SK-N-SH (cell line): ENCODE measurements at places on chromosomes 11 and 22. TPM values are rescaled to one million over a fixed set of nuclear protein-coding genes. Genes with fewer than 3 reads are reported as not detected.

DNA sequence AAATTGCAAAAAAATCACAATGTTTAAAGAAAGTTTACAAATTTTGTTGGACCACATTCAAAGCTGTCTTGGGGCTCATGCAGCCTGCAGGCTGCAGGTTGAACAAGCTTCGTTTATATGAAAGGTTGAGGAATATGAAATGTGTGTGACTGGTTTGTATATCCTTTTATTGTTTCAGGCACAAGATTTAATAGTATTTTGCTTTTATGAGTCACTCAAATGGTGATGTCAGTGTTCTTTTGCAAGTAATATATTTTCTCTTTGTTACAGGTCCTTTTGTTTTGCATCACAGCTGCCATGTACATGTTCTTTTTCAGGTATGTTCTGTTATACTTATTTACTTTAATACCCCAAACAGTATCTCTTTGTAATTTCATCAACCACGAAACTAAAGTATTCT lies 198.6 kb downstream of the TMEM135 start:
- no peak for DNase-seq
- H3K4me1 ChIP-seq: peaks cover 9% of the 10 kb centered on the region; the same call in 1 of the 2 replicates
- peaks cover 4% of the 10 kb centered on the region for H3K36me3 ChIP-seq
- no peak overlapping the region for H3K27ac ChIP-seq
- H3K27me3 ChIP-seq: no peaks in the 10 kb centered on the region
- no peak overlapping the region for H3K4me3 ChIP-seq

DNA sequence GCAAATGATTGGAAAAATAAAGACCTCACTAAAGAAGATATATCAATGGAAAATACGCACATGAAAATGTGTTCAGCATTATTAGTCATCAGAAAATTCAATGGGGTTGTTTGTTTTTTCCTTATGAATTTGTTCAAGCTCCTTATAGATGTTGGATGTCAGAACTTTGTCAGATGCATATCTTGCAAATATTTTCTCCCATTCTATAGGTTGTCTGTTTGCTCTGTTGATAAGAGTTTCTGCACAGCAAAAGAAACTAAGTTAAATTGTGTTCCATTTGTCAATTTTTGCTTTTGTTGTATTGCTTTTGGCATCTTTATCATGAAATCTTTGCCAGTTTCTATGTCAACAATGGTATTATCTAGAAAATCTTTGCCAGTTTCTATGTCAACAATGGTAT lies 633.9 kb upstream of the CHORDC1 start:
- H3K36me3 ChIP-seq: no peaks in the 10 kb centered on the region
- no peak for DNase-seq
- no peaks in the 10 kb centered on the region for H3K27me3 ChIP-seq

DNA sequence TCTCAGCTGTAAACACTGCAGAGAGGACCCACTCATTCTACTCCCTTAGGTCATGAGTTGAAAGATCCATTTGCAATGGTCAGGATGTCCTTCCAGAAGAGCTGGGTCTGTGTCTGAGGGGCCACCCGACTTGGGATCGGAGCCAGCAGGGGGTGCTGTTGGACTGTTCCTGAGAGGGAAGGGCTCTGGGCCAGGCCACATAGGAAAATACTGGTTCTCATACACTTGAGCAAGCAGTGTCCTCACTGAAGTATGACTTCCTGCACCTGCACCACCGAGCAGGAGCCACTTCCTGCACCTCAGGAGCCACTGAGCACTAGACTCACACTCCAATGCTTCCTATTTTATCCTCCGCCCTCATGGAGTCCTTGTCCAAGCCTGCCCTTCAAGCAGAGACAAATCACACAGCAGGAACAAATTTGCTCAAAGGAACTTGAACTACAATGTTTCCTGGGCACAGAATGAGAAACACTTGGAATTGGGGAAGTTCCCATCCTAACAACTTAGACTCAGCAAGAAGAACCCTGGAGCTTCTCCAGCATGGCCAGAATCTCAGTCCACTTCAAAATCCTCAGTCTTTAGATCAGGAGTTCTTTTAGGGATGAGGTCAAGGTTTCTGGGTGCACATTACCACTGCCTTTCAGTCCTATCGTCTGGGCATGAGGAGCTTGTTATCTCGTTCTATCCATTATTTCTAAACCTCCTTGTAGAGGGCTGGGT lies 36.6 kb upstream of the VPREB1 start:
- H3K27me3 ChIP-seq: peaks cover 12% of the 10 kb centered on the region
- peaks cover 6% of the 10 kb centered on the region; the same call in 1 of the 2 replicates for H3K4me1 ChIP-seq
- no peaks in the 10 kb centered on the region for H3K36me3 ChIP-seq
- H3K27ac ChIP-seq: no peak overlapping the region
- peak; percentile 77 for DNase-seq

DNA sequence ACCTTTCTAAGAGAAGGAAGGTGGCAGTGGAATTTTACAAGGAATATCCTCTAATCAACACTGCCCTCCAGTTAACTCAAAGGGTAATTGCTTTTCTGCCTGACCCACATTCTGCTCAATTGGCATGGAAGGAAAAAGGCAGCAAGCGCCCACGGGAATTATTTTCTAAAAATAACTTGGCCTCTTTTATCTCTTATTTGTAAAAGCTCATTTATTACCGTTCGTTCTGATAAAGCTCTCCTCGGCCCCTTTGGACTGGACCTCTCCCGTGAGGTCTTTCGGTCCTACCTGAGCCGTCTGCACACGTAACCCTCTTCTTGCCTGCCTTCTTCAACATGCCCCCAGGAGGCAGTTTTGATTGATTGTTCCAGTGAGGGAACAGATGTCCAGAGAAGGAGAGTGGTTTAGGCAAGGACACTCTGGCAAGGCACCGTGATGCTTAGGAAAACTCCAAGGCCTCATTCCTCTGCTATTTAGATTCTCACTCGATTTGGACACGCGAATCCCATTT lies 53.2 kb upstream of the CRTAM start:
- no peaks in the 10 kb centered on the region for H3K27me3 ChIP-seq
- no peak overlapping the region for H3K4me3 ChIP-seq
- no peak overlapping the region for H3K27ac ChIP-seq

- no peak overlapping the region for H3K27ac ChIP-seq
- no peaks in the 10 kb centered on the region for H3K27me3 ChIP-seq
- H3K36me3 ChIP-seq: no peaks in the 10 kb centered on the region
- no peak for DNase-seq
- no peak overlapping the region for H3K4me3 ChIP-seq
Observed at GRCh38 chr22:24504540-24504939, 9.4 kb downstream of the UPB1 start.

DNA sequence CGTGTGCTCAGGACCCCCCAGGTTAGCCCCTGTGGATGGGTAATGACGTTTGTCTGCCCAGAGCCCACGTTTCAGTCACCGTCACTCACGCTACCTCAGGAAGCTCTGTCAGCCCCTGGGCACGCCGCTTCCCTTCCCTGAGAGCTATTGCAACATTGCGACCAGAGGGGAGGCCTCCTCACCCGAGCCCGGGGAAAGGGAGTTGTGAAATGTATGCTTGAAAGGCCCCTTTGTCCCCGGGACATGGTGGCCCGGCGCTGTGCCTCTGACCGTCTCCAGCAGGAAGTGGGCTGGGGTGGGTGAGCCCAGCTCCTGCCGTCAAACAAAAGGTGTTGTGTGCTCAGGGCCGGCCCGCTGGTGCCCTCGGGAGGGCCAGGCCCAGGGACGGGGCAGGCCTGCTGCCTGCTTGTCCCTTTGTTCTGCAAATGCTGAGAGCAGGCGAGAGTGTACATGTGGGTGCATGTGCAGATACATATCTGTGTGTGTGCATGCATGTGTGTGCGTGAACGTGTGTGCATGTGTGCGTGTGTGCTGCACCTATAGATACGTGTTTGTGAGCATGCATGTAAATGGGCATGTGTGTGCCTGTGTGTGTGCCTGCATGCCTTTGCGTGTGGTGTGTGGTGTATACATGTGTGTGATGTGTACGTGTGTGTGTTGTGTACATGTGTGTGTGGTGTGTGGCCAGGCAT lies 1125.0 kb downstream of the BRD1 start:
- no peak for DNase-seq
- H3K27ac ChIP-seq: no peak overlapping the region
- H3K36me3 ChIP-seq: no peaks in the 10 kb centered on the region
- H3K4me3 ChIP-seq: no peak overlapping the region
- H3K4me1 ChIP-seq: no peaks in the 10 kb centered on the region

- no peak for DNase-seq
- no peaks in the 10 kb centered on the region for H3K4me1 ChIP-seq
- H3K36me3 ChIP-seq: no peaks in the 10 kb centered on the region
- H3K27me3 ChIP-seq: no peaks in the 10 kb centered on the region
Observed at GRCh38 chr11:22800482-22800881, 29.1 kb downstream of the SVIP start.

DNA sequence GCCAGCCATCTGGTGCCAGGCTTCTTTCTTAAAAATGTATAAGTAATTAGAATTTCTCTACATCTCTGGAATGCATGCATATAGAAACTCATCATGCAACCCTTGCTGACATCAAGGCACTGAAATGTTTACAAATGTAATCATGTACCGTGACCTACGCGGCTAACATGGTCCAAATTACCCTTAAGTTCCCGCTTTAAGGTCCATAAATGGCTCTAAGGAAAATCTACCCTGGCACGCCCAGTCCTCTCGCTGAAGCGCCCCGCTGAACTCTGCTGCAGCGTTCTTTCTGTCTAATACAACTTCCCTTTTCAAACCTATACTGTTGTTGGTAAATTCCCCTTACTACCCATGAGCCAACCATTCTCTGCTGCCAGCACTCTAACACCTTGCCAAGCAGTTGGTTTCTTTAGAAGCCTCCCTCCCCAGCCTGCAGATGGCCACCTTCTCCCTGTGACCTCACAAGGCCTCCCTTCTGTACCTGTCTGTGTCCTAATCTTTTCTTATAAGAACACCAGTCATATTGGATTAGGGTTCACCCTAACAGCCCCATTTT lies 13.5 kb upstream of the HMOX1 start:
- no peaks in the 10 kb centered on the region for H3K36me3 ChIP-seq
- DNase-seq: no peak
- H3K4me1 ChIP-seq: peaks cover 5% of the 10 kb centered on the region
- no peak overlapping the region for H3K27ac ChIP-seq

GRCh38 chr22:22840780-22841179 lies 46.8 kb upstream of the IGLL5 start:
- no peaks in the 10 kb centered on the region; the same call in 1 of the 2 replicates for H3K27me3 ChIP-seq
- H3K4me3 ChIP-seq: no peak overlapping the region
- H3K4me1 ChIP-seq: no peaks in the 10 kb centered on the region
- no peak overlapping the region for H3K27ac ChIP-seq
- H3K36me3 ChIP-seq: no peaks in the 10 kb centered on the region
- no peak for DNase-seq

DNA sequence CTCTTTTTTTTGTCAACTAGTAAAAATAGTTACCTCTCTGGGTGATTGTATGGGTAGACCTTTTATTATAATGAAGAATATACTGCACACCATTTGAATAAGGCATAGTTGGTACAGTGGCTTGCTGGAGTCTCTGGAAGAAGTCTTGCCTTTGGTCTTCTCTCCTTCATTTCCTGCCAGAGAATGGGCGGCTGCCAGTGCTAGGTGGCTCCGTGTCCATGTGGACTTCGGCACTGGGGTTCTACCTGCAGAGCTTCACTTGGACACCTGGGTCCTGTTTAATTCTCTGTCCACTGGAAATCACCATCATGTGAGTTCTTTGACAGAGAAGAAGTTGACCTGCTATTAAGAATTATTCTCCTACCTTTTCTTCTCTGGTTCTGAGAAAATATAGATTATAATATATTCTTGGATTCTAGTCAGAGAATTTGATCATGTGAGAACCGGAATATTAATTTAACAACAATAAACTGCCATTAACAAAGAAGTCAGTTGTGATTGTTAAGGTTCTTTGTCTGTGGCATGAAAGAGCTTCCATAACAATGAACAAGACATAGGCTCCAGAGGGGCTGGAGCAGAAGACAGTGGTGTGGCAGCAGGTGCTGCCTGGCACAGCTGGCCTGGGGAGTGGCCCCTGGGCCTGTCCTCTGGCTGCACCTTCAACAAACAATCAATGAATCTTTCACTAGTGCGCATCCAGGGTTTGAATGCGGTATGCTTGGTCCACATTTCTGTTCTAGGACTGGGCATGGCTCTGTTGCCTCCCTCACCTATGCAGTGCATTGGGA lies 77.5 kb downstream of the PPFIBP2 start:
- H3K36me3 ChIP-seq: no peaks in the 10 kb centered on the region
- H3K27ac ChIP-seq: no peak overlapping the region
- H3K4me3 ChIP-seq: no peak overlapping the region
- H3K4me1 ChIP-seq: no peaks in the 10 kb centered on the region
- DNase-seq: no peak

The OR52B2 gene
- not detected in 2 replicates for polyA plus RNA-seq

The SLC25A18 gene
- 0.02 TPM in 1 of 2 replicates, not detected in the other for polyA plus RNA-seq

The DBX1 gene
- not detected in 2 replicates for polyA plus RNA-seq

The OR6T1 gene
- polyA plus RNA-seq: not detected in 2 replicates

The ANGPTL5 gene
- polyA plus RNA-seq: not detected in 2 replicates

The IGLL1 gene
- not detected in 2 replicates for polyA plus RNA-seq

The FOLH1 gene
- polyA plus RNA-seq: not detected in 2 replicates
